ENCODE measurements at places on chromosomes 2 and 18.

GRCh38 chr2:46719487-46719886 is 196.1 kb downstream of the MCFD2 start:
- DNase-seq: no peak

DNA sequence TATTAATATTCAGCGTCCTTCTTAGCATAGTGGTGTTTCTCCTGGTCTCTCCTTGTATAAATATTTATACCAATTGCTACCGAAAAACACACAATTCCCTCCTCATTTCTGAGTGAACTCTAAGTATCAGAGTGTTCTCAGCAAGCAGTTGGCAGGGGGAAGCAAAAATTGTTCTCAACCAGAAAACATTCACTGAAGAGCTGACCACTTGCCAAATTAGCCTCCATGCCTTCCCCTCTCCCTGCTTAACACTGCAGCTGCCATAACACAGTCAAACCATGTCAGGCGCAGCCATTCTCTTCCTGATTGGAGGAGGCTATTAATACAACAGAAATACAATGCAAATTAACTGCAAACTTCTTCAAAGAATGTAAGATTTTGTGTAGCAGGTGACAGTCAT is 105.0 kb downstream of the COL6A3 start:
- DNase-seq: no peak

GRCh38 chr2:46364797-46365457 is 67.7 kb downstream of the EPAS1 start:
- DNase-seq: no peak

DNA sequence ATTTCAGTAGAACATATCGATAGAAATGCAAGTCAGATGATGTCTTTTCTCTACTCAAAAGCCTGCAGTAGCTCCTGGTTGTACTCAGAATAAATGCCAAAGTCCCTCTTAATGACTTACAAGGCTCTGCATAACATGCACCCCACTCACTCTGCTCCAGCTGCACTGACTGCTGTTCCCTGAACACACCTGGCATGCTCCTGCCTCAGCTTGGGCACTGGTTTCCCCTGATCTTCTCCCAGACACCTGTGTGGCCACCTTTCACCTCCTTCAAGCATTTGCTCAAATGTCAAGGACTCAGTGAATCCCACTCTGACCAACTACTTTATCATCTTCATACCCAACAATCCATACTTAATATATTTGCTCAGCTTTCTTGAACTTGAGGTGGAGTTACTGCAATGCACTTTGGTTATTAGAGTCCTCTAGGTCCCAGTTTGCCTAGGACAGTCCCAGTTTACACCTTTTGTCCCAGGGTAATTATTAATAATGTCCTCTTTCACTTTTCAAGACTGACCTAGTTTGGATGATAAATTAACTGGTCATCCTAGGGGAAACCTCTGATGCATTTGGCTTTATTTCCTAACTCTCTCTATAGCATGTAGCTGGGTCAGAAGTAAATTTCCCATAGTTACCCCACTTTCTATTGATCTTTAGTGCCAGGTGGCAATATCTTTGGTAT is 44.1 kb downstream of the ACAA2 start:
- DNase-seq: no peak

GRCh38 chr2:219642069-219642454 is 14.6 kb downstream of the SLC4A3 start:
- no peak for DNase-seq

DNA sequence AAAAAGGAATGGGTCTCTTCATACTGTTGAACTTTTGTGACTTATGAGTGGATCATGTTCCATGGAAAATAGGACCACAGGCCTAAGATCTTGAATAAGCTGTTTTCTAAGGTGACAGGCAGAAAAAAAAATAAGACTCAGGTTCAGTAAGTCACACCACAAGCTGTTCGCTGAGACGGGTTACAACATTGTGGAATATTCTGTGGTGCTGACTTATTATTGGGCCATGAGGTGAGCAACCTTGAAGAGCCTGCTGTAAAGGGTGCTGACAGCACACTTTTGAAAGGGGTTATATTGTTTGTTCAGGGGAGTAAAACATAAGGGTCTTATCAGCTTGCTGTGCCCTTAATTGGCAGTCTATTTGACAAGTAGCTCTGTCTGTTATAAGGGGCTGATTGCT is 439.8 kb upstream of the SLC14A2 start:
- DNase-seq: no peak

DNA sequence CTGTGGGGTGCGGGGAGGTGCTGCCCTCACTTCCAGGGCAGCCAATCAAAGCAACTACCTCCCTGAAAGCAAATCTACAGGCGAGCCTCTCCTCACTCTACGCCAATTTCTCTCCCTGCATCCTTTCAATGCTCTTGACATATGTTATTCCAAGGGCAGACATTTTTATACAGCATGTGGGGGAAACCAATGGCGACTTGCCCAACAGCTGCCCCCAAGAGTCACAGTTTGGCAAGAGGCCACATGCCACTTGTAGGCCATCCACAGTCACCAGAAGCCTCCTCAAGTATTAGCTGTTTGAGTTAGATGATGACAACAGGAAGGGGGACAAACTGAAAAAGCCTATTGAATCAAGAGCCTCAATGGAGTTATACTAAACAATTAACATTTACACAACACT is 114.6 kb downstream of the MYO5B start:
- DNase-seq: no peak

DNA sequence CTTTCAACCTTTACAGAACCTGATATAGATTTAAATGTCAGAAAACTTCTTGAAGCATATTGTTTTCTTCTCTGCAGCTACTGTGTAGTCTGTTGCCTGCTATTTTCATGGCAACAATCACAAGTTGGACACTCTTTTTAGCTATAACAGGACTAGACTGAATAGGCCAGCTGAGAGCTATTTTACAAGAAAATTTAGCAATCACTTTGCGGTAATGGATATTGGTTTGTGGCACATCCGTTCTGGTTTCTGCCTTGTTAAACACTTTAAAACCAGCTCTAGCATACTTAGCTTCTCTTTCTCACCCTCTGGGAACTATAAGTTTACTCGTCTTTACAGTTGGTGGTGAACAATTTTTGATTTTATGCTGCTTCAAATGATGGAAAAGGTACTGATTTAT is 125.7 kb downstream of the MAP2 start:
- no peak for DNase-seq

DNA sequence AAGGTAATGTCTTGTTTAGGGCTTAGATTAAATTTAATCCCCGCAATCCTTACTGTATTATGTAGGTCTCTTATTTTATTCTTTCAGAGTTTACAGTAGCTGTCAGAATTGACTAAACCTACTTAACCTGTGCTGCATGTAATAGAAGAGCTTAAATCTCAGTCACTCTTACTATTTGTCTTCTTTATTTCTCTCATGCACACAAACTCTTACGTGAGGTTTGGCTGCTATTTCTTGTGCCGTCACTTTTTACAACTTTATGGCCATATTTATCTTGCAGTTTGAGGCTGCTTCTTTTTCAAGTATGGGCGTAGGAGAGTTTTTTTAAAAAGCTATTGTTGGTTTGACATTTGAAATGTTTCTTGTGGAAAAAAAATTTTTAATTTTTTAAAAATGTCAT is 12.0 kb downstream of the DNAJC10 start:
- DNase-seq: no peak

- no peak for DNase-seq
Measured at GRCh38 chr2:27781496-27781895, 10.0 kb downstream of the MRPL33 start.

DNA sequence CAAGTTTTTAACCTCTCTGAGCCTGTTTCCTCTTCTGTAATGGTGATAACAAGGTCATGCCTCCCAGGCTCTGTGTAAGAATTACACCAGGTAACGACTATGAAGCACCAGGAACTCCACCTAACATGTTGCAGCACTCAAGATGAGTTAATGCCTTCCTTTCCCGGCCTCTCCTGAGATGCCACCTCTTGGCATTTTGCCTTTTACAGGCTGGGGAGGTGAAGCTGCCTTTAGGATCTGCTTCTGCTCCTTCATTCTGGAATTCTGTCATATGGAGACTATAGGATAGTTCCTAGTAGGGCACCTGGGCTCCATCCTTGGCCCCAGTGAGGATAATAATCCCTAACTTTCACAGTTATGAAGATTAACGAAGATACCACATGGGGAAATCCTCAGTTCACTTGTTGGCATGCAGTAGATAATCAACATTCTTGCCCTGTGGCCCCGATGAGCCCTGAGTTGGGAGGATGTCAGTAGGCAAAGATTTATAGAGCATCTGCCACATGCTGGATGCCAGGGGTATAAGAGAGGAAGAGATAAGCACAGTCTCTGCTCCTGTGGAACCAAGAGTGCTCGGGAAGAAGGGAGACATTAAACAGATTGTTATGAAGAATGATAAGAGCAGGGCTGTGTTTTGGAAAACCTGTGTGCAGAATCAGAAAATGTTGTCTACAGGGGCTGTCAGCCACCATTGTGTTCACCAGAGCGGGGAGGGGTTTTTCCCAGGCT is 43.9 kb upstream of the KCNF1 start:
- DNase-seq: no peak

- no peak for DNase-seq
Measured at GRCh38 chr2:441258-442022, 153.5 kb upstream of the ALKAL2 start.

DNA sequence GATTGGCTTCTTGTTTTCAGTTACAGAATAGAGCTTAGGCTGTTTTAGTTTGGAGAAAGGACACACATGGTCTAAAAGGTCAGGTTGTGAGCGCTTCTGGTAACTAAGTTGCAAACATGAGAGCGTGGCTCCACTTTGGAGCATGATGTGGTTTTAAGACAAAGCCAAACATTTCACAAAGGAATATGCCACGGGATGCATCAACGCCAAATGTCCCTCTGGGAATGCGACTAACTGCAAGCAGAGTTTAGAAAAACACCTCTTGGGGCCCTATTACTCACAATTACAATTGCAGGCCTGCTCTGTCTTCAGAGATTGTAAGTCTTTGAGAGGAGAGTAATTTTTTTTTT is 25.4 kb downstream of the MYO7B start:
- no peak for DNase-seq

DNA sequence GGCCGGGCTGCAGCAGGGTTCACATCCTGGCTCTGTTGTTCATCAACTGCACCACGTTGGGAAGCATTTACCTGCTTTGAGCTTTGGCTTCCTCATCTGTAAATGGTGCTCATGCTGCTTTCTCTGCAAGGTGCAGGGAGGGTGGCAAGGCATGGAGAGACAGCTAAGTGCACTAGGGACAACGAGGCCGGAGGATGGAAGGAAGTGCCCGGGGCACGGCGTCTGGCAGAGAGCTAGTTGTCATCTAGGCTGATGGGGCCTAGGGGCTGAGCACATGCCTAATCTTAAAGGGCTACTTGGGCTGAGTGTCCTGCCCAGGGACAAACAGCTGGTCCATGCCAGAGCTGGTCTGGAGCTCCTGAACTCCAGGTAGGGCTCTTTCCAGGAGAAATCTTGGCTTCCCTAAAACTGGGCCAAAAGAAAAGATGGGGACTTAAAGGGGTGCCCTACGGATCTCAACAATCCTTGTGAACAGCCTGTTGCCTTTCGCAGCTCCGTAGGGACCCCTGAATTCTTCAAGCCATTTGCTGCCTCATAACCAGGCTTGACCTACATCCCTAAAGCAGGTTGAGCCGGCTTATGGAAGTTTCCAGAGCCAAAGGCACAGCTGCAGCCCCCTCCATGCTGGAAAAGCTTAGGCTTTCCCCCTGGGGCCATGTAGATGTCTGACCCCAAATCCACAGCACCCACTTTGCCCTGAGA is 130.8 kb downstream of the SMAD7 start:
- DNase-seq: peak; percentile 13

- no peak for DNase-seq
Measured at GRCh38 chr2:1521878-1522830, 108.9 kb downstream of the TPO start.

- DNase-seq: no peak
Measured at GRCh38 chr2:88080545-88080944, 12.9 kb downstream of the SMYD1 start.

DNA sequence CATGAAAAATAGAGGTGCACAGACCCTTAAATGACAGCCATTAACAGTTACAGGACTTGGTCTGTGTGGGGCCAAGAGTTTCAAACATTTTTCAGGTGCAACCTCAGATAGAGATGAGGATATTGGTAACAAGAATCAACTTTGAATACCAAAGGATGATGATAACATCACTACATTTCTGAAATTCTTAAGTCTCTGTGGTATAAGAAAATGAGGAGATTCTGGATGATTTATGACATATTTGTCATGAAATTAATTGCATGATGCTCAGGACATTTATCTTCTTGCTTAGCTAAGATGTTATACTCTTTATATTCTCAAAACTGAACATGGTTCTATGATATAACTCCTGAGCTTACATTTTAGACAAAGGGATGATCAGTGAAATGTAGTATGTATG is 471.8 kb upstream of the CWC22 start:
- no peak for DNase-seq

GRCh38 chr18:58716060-58716756 is 44.9 kb downstream of the MALT1 start:
- DNase-seq: no peak

DNA sequence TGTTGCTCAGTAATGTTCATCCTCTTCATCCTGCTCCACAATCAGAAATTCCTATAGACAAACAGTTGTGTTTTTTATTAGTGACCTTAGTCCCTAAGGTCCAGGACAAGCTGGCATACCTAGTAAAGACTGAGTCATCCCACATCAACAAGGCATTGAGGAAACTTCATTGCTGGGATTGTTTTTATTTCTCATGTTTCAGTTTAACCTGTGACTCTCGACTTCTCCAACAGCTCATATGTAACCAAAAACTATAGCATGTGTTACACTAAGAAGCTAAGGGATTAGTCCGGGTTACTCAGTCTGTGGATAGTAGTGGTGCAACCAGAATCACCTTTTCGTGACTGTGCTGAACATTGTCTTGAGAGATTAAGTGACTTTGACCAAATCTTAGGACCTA is 292.1 kb downstream of the RDH14 start:
- no peak for DNase-seq

DNA sequence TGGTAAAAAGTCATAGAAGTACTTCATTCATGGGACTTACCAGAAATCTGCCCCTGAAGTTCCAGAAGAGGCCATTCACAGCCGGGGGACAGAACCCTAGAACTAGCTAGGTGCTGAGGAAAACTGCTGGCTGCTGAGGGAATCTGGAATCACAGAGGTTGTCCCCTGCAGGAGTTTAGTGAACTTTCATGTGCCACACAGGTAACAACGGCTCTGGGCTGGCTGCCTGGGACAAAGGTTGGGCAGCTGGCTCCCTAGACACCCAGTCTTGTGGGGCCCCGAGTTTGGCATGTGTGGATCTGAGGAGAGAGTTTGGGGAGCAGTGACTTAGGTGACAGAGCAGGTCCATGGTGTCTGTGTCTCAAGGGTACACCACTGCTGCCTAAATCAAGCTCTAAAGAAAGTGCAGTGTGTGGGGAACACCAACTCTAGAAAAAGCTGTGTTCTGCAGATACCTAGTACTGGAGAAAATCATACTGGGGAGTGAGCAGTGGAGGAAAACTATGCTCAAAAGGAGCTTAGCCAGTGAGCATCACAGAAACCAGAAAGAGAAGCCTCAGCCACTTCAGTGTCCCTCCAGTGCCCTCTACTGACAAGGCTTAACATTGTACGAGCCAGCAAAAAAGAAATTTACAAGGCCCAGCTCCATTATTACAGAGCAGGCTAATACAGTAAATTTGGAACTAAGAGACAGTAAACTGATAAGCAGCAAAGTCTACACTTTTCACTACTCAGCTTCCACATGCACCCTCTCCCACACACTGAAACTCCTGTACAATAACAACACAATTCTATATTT is 15.2 kb downstream of the GALNT3 start:
- no peak for DNase-seq
